Lung (tissue), 17 donors: ENCODE measurements at places on chromosomes 2 and 18. TPM values are rescaled to one million over a fixed set of nuclear protein-coding genes. Genes with fewer than 3 reads are reported as not detected.

DNA sequence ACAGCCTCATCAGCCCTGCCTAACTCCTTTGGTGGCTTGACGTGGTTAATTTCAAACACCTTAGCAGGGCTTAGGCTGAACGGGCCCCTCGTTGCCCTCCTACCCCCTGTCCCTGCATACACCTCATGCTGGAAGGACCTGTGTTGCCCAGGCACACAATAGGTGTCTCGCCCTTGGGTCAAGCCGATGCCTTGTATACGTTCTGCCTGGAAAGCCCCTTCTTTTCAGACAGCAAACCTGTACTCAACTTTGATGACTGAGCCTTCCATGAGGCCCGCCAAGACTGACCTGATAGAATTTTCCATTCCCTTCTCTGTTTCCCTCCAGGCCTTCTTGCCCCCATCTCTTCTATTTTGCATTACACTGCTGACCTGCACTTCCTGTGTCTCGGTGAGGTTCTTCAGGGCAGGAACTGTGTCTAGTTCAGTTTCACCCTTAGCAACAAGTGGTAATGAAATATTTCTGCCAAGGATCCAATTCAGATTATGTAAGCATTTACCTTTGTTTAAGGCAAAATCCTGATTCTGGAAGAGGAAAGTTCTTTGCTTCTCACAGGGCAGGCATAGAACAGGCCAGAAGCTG, 7.9 kb downstream of the GREB1 start:
- no peak overlapping the region for H3K4me3 ChIP-seq
- no peak overlapping the region for H3K27ac ChIP-seq
- H3K4me1 ChIP-seq = peaks cover 2% of the 10 kb centered on the region
- DNase-seq = no peak
- H3K36me3 ChIP-seq = no peaks in the 10 kb centered on the region
- no peaks in the 10 kb centered on the region for H3K27me3 ChIP-seq

Gene HOXD8
- 1.6 TPM for total RNA-seq

GRCh38 chr18:7740821-7741220, 173.7 kb downstream of the PTPRM start:
- no peak overlapping the region for H3K4me3 ChIP-seq
- H3K27ac ChIP-seq = no peak overlapping the region
- H3K36me3 ChIP-seq = no peaks in the 10 kb centered on the region

DNA sequence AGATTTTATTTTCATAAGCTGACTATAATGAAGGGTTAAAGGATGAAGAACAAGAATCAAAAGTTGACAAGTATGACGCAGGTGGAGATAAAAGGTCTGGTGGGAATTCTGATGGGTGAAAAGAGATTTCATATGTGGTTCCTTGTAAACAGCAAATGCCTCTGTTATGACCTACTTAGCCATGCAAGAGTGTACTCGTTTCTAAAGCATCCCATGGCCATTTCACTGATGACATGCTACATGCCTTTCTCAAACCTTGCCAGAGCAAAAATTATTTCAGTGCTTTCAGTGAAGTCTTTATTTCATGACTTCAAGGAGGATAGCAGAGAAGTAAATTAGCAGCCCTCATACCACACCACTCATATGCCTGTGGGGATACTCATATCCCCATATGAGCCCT, 71.7 kb downstream of the FEZ2 start:
- no peaks in the 10 kb centered on the region for H3K27me3 ChIP-seq
- no peak for DNase-seq
- H3K27ac ChIP-seq = no peak overlapping the region
- H3K4me1 ChIP-seq = peaks cover 3% of the 10 kb centered on the region

DNA sequence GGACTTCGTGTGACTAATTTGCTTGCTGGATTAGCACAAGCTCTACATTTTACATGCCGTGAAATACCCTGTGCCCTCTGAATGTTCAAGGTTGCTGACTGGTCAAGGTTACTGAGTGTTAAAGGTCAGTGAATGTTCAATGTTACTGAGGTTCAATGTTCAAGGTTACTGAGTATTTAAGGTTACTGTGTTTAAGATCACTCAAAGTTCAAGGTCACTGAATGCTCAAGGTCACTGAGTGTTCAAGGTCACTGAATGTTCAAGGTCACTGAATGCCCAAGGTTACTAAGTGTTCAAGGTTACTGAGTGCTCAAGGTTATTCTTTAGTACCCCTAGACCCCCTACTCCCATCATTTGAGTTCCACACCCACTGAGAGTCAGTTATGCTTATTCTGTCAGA, 277.6 kb downstream of the CLIP4 start:
- H3K4me3 ChIP-seq = no peak overlapping the region
- H3K4me1 ChIP-seq = no peaks in the 10 kb centered on the region
- H3K27me3 ChIP-seq = peaks cover 2% of the 10 kb centered on the region
- no peak for DNase-seq
- no peak overlapping the region for H3K27ac ChIP-seq

GRCh38 chr2:217976301-217976700, 26.5 kb downstream of the TNS1 start:
- H3K36me3 ChIP-seq = peaks cover 7% of the 10 kb centered on the region
- H3K27ac ChIP-seq = no peak overlapping the region
- no peak overlapping the region for H3K4me3 ChIP-seq
- no peaks in the 10 kb centered on the region for H3K27me3 ChIP-seq
- H3K4me1 ChIP-seq = peaks cover 43% of the 10 kb centered on the region
- DNase-seq = no peak

Gene TRAF3IP1
- total RNA-seq = 41.0 TPM

- no peaks in the 10 kb centered on the region for H3K27me3 ChIP-seq
- H3K36me3 ChIP-seq = no peaks in the 10 kb centered on the region
- H3K27ac ChIP-seq = no peak overlapping the region
- DNase-seq = no peak
- no peak overlapping the region for H3K4me3 ChIP-seq
Observed at GRCh38 chr2:104476075-104476474, 377.8 kb upstream of the POU3F3 start.

GRCh38 chr2:8998418-8999101, 4.9 kb downstream of the MBOAT2 start:
- H3K4me1 ChIP-seq = peaks cover 6% of the 10 kb centered on the region
- no peak for DNase-seq
- no peaks in the 10 kb centered on the region for H3K36me3 ChIP-seq
- no peak overlapping the region for H3K27ac ChIP-seq

DNA sequence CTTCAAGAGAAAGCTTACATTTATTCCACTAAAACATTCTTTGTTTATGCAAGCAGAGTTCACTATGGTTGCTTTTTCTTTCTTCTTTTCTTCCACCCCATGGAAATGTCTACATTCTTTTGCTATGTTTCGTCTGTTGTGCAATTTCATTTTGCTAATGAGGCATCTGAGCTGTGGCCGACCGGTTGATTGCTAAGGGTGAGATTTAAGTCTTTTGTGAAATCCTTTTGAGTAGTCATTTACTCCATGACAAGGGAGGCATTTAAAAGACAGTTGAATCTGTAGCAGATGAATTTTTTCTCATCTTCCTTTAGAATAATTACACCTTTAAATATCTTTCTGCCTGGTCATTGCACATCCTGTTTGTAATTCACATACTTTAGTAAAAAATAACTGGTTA, 324.1 kb upstream of the THUMPD2 start:
- peak; percentile 20 for DNase-seq
- peaks cover 13% of the 10 kb centered on the region for H3K4me1 ChIP-seq
- no peaks in the 10 kb centered on the region for H3K36me3 ChIP-seq
- no peaks in the 10 kb centered on the region for H3K27me3 ChIP-seq

Gene SLC38A11
- total RNA-seq = 1.2 TPM

GRCh38 chr2:28528206-28528605, 32.3 kb downstream of the PLB1 start:
- peaks cover 18% of the 10 kb centered on the region for H3K27me3 ChIP-seq
- peak overlapping the region; percentile 84 for H3K27ac ChIP-seq
- H3K4me1 ChIP-seq = no peaks in the 10 kb centered on the region

DNA sequence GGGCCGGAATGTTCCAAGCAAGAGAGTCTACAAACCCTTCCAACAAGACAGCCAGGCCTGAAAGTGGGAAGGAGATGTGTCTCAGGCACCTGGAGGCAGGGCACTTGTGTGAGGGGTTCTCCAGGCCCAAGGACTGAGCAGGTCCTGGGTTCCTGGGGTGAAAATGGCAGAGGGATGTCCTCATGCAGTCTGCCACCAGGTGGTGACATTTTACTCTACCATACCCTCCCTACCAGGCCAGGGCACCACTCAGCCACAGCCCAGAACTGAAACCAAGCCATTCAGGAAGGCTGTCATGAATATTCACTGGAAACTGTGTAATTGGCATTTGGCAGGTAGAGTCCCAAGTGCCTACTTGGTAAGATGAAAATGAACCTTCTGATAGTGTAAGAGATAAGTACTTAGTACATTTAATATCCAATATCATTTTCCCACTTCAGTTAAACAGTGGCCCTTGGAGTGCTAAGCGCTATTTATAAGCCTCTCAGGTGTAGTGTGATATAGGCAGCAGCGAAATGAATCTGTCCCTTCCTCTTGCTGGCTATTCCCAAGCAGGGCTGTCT, 185.1 kb downstream of the MYO5B start:
- H3K36me3 ChIP-seq = no peaks in the 10 kb centered on the region
- H3K27ac ChIP-seq = no peak overlapping the region
- DNase-seq = peak; percentile 42

- H3K4me1 ChIP-seq = peaks cover 6% of the 10 kb centered on the region
- DNase-seq = no peak
- H3K27me3 ChIP-seq = no peaks in the 10 kb centered on the region
- no peaks in the 10 kb centered on the region for H3K36me3 ChIP-seq
- H3K4me3 ChIP-seq = no peak overlapping the region
Observed at GRCh38 chr2:132642415-132642814, 27.6 kb downstream of the LYPD1 start.

Gene IL36B
- total RNA-seq = not detected

Gene TSGA10
- total RNA-seq = 37.3 TPM

DNA sequence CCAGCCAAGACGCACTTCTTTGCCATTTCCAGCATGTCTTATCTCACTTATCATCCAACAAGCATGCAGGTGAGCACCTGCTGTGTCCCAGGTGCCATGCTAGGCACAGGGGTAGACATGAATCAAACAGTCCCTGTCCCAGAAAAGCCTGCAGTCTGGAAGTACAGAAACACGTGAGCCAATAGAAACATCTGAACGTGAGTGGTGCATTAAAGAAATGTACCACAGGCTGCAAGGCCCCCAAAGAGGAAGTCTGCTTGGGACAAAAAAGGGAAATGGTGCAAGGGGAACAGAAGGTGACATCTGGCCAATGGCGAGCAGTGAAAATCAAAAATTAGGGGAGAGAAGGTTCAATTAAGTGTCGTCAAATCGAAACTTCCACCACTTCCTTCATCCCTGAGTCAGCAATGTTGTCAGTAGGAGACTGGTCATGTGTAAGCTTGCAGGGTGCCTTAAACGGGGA, 17.6 kb upstream of the TMEM247 start:
- peak; percentile 9 for DNase-seq
- no peaks in the 10 kb centered on the region for H3K27me3 ChIP-seq
- no peak overlapping the region for H3K4me3 ChIP-seq
- H3K36me3 ChIP-seq = no peaks in the 10 kb centered on the region
- H3K27ac ChIP-seq = no peak overlapping the region

- H3K36me3 ChIP-seq = no peaks in the 10 kb centered on the region
- DNase-seq = no peak
- no peak overlapping the region for H3K4me3 ChIP-seq
- H3K27me3 ChIP-seq = no peaks in the 10 kb centered on the region
- H3K4me1 ChIP-seq = no peaks in the 10 kb centered on the region
- H3K27ac ChIP-seq = no peak overlapping the region
Observed at GRCh38 chr2:209591021-209591420, 167.2 kb downstream of the MAP2 start.

GRCh38 chr2:161146996-161147395, 13.2 kb upstream of the TANK start:
- H3K27ac ChIP-seq = no peak overlapping the region
- H3K36me3 ChIP-seq = no peaks in the 10 kb centered on the region
- no peaks in the 10 kb centered on the region for H3K4me1 ChIP-seq
- no peak for DNase-seq
- no peak overlapping the region for H3K4me3 ChIP-seq
- no peaks in the 10 kb centered on the region for H3K27me3 ChIP-seq

Gene LBH
- total RNA-seq = 133 TPM

Gene OR6B2
- not detected for total RNA-seq

DNA sequence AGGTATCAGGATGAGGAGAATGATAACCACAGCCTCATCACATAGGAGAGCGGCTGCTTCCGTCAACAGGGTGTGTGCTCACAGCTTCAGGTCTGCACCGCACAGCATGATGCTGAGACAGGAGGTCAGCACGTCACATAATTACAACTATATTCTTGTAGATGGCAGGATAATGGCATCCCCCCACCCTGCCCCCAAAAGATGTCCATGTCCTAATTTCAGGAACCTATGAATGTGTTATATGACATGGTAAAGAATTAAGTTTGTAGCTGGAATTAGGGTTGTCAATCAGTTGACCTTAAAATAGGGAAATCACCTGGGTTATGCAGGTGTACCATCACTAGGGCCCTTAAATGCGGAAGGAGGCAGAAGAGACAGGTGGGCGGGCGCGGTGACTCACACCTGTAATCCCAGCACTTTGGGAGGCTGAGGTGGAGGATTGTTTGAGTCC, 73.9 kb downstream of the ARL4C start:
- no peak for DNase-seq
- H3K27ac ChIP-seq = no peak overlapping the region
- no peaks in the 10 kb centered on the region for H3K36me3 ChIP-seq
- no peak overlapping the region for H3K4me3 ChIP-seq
- H3K27me3 ChIP-seq = no peaks in the 10 kb centered on the region

GRCh38 chr2:68980956-68981355, 6.5 kb downstream of the GKN1 start:
- no peak for DNase-seq
- H3K27me3 ChIP-seq = no peaks in the 10 kb centered on the region
- H3K4me1 ChIP-seq = no peaks in the 10 kb centered on the region

- H3K36me3 ChIP-seq = no peaks in the 10 kb centered on the region
- no peak overlapping the region for H3K4me3 ChIP-seq
- no peak for DNase-seq
- H3K27me3 ChIP-seq = no peaks in the 10 kb centered on the region
- H3K4me1 ChIP-seq = no peaks in the 10 kb centered on the region
- no peak overlapping the region for H3K27ac ChIP-seq
Observed at GRCh38 chr2:19176977-19177376, 181.4 kb downstream of the OSR1 start.

- no peaks in the 10 kb centered on the region for H3K36me3 ChIP-seq
- peak; percentile 67 for DNase-seq
- no peak overlapping the region for H3K4me3 ChIP-seq
- no peaks in the 10 kb centered on the region for H3K27me3 ChIP-seq
Observed at GRCh38 chr2:200705305-200706041, 106.2 kb upstream of the BZW1 start.

Gene HMSD
- total RNA-seq = 0.17 TPM
